ENCODE measurements at places on chromosomes 12 and 14. TPM values are rescaled to one million over a fixed set of nuclear protein-coding genes. Genes with fewer than 3 reads are reported as not detected.

DNA sequence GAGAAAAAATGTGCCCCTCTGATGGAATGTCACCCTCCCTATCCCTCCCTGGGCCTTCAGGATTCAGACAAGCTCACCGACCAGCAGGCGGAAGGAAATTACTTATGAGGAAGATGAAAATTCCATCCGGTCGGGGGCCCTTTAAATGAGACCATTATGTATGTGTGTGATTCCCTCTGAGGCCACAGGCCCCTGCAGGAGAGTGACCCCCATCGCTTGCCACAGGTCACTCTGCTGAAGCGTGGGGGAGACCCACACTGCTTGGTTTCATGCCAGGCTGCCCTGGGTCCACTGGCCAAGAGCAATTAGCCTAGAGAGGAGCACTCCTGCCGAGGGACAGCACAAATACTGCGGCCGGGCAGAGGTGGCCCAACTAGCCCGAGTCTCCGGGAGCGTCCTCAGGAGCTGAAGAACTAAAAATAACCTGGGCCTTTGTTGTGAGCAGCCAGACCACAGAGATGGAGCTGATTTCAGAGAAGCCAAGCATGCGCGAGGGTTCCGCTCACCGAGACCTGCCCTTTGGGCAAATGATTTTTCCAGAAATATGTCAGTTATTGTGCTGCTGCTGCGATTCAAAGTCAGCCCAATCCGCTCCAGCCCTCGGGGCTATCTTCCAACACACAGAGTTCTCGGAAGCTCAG lies 276.4 kb downstream of the DPF3 start:
- DNase-seq: no peak

DNA sequence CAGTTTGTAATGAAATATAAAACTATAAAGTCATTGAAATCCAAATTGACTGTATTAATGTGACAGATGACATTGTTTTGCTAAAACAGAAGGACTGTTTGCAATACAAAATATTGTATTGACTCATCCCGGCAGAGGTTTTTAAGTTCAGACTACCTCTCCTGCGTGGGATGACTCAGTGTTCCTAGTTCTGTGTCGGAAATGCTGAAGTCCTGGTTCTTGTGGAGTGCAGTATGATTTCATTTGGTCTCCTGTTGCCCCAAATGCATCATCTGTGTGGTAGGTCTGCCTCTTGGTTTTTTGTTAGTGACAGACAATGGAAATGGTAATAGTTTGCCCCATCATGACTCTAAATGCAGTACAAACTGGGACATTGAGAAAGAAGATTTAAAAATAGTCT lies 27.8 kb downstream of the PELI2 start:
- DNase-seq: no peak

- DNase-seq: no peak
Observed at GRCh38 chr12:85794531-85794930, 41.7 kb downstream of the RASSF9 start.

GRCh38 chr14:89392181-89392580 lies 24.9 kb downstream of the FOXN3 start:
- DNase-seq: no peak

GRCh38 chr14:92472860-92473259 lies 40.7 kb upstream of the RIN3 start:
- DNase-seq: no peak

GRCh38 chr12:19382111-19382526 lies 57.2 kb upstream of the AEBP2 start:
- no peak for DNase-seq

DNA sequence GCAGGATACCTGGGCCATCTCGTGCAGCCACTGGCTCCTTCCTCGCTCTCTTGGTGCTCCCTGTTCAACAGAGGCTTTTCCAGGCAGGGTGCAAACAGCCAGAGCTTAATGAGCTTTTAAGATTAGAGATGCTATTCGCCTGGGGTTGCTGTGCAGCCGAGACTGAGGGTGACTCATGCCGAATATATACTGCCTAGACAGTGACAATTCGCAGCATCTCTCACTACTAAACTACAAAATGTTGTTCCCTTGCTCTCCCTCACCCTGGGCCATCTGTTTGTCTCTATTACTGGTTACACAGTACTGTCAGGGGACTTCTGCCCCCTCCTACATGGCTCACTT lies 26.0 kb upstream of the TESC start:
- DNase-seq: no peak

DNA sequence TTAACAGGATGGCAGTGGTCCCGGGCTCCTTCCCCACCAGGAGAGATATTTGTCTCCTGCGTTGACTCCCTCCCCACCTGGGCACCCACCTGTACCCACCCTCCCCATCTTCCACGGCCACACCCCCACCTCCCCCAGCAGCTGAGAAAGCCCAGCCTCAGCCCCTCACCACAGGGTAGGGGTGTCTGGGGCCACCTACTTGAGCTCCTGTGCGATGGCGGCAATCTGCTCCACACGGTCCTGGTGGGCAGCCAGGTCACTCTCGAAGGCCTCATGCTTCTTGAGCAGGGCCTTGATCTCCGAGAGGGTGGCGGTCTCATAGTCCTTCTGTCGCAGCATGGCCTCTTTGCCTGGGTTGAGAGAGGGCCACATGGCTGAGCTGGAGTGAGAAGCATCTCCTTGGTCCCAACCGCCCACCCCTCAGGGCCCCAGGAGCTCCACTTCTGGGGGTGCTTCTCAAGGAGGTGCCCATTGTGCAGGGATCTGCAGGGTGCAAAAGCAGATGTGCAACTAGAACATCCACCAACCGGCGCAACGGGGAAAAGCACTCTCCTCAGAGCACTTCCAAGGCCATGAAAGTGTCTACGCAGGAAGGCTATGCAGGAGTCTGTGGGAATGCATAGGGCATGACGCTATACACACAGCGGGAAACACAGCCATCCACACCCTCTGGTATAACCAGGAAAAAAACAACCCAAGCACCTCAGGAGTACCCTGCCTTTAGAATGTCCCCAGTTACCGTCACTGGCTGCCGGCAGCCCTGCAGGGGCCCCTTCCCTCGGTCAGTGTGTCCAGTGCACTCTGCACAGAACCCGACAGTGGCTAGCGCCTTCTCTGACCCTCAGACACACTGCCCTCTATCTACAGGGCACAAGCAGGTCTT lies 92.6 kb upstream of the ZFP36L1 start:
- no peak for DNase-seq

DNA sequence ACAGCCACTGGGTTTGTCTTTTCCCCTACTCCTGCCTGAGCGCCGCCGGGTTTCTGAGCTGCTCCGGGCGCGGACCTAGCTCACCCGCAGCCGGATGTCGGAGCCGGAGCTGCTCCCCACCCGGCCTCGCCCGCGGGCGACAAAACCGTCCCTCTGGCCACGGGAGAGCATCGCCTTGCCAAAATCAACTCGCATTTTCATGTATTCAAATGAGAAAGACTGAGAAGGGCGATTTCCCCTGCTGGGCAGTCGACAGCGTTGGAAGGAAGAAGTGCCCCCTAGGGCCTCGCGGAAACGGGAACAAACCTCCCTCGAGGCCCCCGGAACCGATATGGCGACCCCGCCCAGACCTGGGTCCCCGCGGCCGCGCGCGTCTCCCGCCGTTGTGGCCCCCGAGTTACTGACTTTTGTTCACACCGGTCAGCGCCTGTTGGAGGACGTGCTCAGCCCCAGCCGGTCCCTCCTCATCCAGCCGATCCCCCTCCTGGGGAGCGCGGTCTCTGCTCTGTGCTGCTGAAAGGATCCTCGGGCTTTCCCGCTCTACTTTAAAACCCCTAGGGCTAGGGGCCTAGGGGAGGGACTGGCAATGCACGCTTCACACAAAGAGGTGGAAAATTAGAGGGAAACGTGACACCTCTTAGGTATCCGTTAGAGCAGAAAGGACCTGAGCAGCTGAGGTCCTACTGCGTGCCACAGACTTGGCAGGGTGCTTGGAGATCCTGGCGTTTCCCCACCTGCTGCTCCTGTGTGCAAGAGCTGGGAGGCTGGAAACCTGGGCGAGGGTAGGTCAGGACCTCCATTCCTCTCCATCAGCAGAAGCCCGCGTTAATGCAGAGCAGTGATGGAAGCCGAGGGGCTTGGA lies 4.3 kb downstream of the TTC6 start:
- no peak for DNase-seq

DNA sequence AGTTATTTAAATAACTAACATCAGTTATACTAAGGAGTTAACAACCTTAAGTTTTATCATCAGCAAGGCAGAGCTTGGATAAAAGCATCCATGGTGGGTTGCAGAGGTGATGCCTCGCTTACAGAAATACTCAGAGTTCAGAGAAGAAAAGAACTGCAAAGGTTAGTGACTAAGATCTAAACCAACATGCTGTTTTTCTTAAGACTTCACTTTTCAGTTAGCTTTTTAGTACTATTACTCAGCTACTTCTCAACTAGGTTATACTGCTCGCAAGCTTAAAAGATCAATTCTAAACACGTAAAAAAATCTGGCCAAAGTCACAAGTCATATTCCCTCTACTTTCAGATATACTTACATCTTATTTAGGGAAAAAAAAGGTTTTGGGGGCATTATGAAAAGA lies 2.8 kb downstream of the PPP1CC start:
- no peak for DNase-seq

GRCh38 chr12:51924551-51925319 lies 17.4 kb downstream of the ACVRL1 start:
- no peak for DNase-seq

DNA sequence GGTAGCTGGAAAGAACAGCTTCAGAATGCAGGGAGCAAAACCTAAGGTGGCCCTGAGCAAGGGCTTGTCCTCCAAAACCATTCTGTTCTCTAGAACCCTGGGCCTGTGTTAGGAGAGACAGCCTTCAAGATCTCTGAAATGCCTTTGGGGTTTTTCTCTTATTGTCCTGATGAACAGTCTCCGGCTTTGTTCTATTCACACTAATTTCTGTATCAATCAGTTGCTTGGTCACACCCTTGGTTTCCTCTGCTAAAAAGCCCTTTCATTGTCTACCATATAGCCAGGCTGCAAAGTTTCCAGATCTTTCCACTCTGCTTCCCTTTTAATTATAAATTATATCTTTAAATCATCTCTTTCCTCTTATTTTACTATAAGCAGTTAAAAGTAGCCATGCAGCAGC lies 219.9 kb upstream of the ARID2 start:
- DNase-seq: no peak

GRCh38 chr12:68452078-68452715 lies 120.0 kb upstream of the MDM1 start:
- DNase-seq: no peak

DNA sequence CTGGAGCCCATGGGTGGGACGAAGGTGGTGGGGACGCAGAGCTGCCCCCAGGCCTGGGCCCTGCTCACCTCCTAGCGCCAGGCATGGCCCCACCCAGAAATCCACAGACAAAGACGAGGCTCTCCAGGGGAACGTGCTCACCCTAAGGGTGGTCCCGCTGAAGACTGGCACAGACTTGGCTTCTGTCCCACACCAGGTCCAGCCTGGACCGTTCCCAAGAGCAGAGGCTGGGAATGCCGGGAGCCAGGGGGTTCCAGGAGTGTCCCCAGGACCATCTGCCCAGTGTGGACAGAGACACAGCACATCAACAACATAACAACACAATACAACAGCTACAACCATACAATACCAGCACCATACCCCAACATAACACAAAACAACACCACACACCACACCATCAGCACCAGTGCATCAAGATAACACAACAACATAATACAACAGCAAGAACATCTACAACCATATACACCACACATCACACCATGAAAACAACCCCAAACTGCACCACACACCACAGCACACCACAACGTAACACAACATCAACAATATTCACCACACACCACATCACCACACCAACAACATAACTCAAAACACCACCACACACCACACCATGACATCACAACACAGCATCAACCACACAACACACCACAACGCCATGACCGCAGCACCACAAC lies 329.6 kb downstream of the ADGRD1 start:
- no peak for DNase-seq

DNA sequence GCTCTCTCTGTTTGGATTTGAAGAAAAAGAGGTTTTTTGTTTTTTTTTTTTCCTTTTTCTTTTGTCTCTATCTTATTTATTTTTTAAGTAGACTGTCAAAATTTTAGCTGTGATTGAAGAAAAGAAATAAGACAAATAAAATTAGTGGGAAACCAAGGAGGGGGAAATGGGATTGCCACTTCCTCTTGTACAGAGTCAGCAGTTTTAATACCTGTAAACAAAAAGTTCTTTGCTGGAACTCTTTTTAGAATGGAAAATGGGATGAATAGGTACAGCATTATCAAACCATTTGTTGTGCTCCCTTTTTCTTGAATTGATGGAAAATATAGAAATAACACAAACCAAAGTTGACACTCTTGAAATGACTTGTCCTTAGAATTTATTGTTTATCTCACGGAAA lies 680.7 kb downstream of the DIO2 start:
- no peak for DNase-seq

DNA sequence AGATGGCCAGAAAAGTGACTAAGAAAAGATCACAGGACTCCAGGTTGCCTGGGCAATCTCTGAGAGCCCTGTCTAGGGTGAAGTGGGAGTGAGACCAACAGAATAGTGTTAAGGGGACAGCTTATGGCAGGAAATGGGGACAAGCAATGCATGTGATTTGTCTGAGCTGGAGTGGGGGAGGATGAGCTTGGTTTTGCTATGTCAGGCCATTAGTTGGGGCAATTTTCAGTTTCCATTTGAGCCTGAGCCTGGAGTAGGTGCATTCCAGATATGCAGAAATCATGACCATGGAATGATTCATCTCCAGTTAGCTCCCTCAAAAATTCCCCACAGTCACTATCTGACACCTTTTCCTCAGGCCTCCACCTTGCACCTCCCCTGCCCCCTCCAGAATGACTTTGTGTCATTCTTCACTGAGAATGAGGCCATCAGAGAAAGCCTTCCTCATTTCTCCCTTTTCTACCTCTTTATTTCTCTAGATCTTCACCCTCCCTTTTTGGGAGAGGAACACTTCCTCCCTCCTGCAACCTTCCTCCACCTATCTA lies 150.9 kb upstream of the PLEKHG7 start:
- DNase-seq: no peak

GRCh38 chr14:93713726-93714405 lies 74.4 kb downstream of the PRIMA1 start:
- no peak for DNase-seq

- no peak for DNase-seq
Observed at GRCh38 chr12:15356951-15357364, 34.6 kb downstream of the PTPRO start.

GRCh38 chr14:47346849-47347248 lies 328.6 kb downstream of the MDGA2 start:
- DNase-seq: no peak

- DNase-seq: no peak
Observed at GRCh38 chr12:62625228-62625627, 158.6 kb downstream of the MON2 start.

The BMAL2 gene
- total RNA-seq: 2.6 TPM

The MYL2 gene
- total RNA-seq: not detected

The PPP1R36 gene
- 4.4 TPM for total RNA-seq

The ACOT2 gene
- 28.0 TPM for total RNA-seq

The SAMD15 gene
- 0.52 TPM for total RNA-seq

The RD3L gene
- total RNA-seq: not detected

The SYNDIG1L gene
- 0.52 TPM for total RNA-seq

The SPIC gene
- not detected for total RNA-seq

The KRT83 gene
- total RNA-seq: not detected

The PLXNC1 gene
- total RNA-seq: 4.9 TPM

The USP30 gene
- total RNA-seq: 7.3 TPM

The TAS2R10 gene
- not detected for total RNA-seq
